Pancreas (tissue), 10 donors: ENCODE measurements at places on chromosomes 7 and 10.
A peak's percentile ranks its signal among the peaks of the same experiment; 100 is the strongest.

DNA sequence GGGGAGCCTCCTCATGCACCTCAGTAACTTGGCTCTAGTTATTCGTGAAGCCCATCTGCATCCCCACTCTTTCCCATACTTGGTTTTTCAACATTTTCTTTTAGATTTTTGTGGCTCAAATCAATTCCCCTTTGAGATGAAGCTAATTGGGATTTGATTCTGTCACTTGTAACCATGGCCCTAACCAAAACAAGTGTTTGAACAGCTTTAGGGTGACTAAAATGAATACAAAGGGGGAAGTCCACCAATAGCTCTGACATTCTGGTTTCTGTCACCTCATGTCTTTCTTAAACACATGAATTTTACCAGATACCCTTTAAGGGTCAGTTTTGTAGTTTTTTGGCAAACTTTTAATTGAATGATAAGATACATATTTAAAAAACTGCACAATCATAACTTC lies 87.0 kb downstream of the PCGF5 start:
- no peak for DNase-seq

- DNase-seq: no peak
These were observed 120.3 kb downstream of the CYTH3 start for GRCh38 chr7:6151994-6152735.

DNA sequence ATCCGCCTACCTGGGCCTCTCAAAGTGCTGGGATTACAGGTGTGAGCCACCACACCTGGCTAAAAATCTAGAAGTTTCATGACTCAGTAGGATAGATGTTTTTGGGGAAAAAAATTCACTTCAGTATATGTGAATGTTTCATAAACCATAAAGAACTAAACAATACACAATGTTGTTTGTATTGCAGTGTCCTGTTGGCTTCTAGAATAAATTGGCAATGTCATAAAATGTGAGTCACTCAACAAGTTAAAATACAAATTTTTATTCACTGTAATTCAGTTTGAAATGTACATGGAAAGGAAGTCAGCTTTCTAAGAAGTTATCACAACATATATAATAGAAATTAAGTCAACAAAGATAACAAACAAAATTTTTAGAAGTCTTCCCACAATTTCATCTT lies 16.5 kb downstream of the MRLN start:
- DNase-seq: no peak

DNA sequence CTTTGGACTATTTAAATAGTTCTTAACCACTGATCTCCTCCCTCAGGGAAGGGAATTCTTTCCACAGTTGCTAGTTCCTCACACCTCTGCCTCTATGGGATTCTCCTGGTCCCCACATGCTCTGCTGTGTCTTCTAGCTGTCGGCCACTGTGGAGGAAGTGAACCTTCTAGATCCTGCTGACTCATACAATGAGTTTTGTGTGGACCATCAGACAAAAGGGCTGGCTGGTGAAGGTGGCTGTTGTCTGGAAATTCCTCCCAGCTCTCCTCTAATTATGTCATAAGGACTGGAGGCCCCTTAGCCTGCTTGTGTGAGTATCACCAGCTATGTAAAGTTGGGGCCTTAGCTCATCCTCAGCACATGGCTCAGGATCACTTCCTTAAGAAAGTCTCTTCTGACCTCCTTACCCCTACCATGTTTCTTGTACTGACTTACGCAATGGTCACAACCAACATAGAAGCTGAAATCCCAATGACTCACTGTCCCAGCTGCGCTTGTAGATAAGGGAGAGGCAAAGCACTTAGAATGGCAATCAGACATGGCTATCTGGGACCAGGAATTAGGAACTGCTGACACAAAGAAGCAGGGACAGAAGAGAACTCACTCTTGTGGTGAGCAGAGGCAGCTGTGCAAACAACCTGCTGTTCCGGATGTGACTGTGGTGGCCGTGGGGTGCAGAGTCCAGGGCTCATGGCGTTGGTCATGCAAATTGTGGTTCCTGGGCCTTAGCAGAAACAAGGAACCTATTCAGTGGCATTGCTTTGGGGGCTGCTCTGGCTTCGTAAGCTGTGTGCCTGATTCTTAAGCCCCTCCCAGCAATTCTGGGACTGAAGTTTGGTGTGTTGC lies 2.5 kb upstream of the MACC1 start:
- DNase-seq: peak; percentile 86

DNA sequence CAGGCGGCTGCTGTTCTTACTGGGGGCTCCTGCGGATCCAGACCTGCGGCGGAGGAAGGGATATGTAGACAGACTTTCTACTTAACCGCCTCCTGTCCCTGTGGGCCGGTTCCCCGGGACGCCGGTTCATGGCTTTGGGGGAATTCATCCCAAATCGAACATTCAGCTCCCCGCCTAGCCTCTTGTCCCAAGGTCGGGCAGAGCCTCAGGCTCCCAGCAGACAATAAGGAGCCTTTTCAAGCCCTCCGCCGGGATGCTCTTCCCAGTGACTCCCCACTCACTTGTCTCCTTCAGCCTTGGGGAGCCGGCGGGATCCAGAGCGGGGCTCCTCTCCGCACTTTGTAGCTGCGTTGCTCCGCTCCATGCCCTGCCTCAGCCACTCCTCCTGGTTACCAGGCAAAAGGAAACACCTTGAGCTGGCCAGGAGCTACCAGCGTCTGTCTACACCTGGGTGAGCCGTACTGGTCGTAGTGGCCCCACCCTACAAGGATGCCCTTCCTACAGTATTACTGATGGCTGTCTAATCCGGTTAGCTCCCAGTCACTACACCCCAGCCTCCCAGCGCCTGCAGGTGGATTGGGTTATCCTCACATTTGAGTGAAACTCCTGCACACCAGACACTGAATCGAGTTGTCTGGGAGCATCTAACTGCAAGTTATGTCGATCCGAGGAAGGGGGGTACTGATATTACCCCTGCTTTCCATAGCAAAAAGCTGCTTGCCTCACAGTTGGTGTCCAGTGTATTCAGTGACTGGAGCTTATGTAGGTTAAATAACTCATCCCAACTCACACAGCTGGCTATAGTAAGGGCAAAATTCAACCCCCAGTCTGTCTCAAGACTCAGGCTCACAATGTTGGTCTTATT lies at the start of gene C10orf95:
TSS of gene C10orf95 (minus strand) at position 439 of the 865 bp plus-strand sequence. CDS start 450 bp downstream, outside the sequence.
- peak; percentile 48 for DNase-seq

DNA sequence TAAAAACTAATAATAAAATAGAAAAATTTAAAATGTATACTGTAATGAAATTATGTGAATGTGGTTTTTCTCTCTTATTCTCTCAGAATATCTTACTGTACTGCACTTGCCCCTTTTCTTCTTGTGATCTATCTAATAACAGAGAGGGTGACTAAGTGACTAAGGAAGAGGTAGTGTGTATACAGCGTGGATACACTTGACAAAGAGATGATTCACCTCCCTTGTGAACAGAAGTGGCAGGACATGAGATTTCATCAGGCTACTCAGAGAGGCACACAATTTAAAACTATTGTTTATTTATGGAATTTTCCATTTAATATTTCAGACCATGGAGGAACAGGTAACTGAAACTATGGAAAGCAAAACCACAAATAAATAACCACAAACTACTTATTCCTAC lies 806.6 kb upstream of the GHITM start:
- DNase-seq: no peak

- DNase-seq: no peak
These were observed 135.7 kb downstream of the AHR start for GRCh38 chr7:17434191-17434590.

GRCh38 chr10:79403441-79404230 lies 41.8 kb downstream of the ZCCHC24 start:
- DNase-seq: peak; percentile 72

GRCh38 chr7:33243319-33243881 lies 114.0 kb downstream of the BBS9 start:
- DNase-seq: no peak

DNA sequence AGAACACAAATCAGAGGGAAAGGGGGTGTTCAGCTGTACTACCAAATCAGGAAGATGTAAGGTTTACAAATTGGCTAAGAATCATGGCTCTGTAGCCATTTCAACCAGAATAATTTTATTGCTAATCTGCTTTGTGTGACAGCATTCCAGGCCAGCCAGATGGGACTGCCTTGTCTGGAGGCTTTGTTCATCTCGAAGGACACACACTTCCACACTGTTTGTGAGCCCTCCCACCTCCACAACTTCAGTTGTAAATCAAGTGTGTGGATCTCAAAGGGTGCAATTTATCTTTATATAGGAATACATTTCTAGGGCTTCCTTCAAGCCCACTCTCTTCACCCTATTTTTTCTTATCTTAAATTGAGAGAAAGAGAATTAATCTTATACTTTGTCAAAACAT lies 6.9 kb upstream of the OIT3 start:
- no peak for DNase-seq
